ENCODE measurements at places on chromosomes 3 and 15.

DNA sequence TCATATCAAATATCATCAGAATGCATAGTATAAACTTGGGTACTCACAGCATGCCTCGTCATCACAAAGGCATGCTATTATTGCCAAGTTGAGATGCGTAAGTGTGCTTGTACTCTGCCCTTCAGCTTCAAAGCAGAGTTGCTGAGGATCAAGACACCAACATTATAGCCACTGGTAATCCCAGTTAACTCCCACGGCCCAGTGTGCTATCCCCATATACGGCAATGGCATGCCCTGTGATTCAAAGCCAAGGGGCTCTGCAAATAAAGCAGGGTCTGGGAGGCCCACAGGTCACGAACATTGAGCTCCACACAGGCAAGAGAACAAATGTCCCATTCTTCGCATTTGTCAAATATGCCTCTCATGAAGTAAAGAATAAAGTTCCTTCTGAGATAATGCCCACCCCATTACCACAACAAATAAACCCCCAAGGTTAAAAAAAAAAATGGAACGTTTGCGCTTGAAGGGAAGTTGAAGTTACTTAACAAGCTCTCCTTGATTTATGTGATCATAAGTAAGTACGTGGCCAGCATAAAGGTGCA, 298.1 kb upstream of the NECTIN3 start:
- peak; percentile 52 for DNase-seq

DNA sequence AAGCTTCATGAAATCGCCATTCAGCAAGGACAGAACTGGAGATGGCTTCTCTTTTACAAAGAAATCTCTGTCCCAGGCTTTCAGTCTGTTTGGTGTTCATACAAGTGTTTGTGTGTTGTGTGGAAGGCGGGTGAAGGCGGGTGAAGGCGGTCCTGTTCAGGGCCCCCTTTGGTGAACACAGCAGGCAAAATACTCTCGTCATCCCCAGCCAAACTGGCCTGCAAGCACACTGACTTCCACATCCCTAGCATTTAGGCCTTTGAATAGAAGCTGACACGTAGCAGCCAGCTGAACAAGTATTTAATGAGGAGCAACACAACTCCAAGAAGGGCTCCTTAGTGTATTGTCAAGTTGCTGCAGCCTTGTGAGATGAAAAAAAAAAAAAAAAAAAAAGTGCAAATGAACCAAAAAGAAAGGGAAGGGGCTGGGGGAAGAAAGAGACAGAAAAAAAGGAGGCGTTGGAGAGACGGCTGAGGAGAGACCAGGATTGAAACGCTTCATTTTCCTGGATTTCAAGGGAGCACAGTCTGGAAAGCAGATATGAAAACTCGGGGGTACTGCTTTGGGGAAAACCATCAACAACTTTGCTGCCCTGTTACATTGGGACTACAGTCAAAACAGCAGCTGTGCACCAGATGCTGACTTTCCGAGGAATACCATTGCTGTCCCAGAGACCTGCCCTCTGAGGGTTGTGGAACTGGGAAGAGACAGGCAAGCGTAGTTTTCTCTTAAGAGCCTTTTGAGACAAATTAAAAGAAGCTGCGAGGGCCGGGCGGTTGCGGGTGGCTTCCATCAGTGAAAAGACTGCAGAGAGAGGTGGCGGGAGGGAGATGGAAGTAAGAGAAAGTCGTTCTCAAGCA, 74.6 kb downstream of the TGFBR2 start:
- peak; percentile 48 for DNase-seq

GRCh38 chr15:61697796-61698195, 362.5 kb downstream of the VPS13C start:
- DNase-seq: no peak

- peak; percentile 26 for DNase-seq
Observed at GRCh38 chr3:11095932-11096265, 58.4 kb upstream of the HRH1 start.

GRCh38 chr15:95449230-95449628, 881.3 kb upstream of the NR2F2 start:
- DNase-seq: no peak

DNA sequence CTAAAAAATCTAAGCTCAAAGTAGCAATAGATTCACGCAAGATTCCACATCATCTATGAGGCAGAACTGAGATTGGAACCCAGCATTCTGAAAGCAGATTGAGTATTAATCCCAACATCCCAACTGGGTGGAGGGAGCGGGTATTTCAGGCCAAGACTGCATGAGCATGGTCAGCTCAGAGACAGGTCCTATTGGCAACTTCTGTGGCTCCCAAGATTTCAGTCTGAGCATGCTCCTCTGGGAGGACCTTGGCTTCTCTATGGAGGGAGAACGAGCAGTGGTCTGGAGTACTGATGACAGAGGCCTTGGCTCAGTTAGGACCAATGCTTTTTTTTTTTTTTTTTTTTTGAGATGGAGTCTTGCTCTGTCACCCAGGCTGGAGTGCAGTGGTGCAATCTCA, 4.0 kb upstream of the ITGA11 start:
- DNase-seq: no peak

GRCh38 chr15:57283774-57284503, 92.4 kb upstream of the CGNL1 start:
- DNase-seq: no peak

DNA sequence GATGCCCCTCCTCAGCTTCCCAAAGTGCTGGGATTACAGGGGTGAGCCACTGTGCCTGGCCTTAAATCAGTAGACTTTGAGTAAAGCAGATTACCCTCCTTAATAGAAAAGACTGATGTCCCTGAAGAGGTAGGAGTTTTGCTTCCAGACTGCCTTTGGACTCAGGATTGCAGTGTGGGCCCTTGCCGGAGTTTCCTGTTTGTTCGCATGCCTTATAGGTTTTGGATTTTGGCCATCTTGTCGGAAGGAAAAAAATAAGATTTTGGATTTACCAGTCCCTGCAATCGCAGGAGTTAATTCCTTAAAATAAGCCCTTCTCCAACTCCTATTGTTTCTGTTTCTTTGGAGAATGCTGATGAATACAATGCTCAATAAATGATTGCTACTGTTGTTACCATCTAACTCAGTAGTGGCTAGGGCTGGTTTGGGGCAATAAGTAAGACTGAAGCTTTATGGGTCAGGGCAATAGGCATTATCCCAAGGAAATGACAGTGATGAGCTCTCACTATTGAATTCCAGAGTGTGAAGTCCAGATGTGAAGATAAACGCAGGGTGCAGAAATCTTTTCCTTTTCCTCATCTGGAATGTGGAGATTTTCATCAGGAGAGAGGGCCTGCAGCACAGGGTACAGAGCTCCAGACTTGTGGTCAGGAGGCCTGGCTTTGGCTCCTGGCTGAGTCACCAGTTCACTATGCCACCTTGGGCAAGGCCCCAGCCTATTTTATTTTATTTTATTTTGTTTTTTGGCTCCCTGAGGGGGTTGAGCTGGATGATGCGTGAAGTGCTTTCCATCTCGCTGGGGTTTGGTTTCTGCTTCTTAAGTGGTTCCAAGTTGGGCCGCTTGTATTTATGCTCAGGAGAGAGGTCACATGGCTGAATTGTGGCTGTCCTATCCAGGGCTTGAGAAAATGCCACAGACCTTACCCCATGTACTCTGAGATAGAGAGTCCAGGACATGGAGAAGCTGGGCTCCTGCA, 25.3 kb downstream of the FOXL2 start:
- DNase-seq: peak; percentile 87

- DNase-seq: no peak
Observed at GRCh38 chr3:184496933-184497332, 64.7 kb upstream of the EPHB3 start.

DNA sequence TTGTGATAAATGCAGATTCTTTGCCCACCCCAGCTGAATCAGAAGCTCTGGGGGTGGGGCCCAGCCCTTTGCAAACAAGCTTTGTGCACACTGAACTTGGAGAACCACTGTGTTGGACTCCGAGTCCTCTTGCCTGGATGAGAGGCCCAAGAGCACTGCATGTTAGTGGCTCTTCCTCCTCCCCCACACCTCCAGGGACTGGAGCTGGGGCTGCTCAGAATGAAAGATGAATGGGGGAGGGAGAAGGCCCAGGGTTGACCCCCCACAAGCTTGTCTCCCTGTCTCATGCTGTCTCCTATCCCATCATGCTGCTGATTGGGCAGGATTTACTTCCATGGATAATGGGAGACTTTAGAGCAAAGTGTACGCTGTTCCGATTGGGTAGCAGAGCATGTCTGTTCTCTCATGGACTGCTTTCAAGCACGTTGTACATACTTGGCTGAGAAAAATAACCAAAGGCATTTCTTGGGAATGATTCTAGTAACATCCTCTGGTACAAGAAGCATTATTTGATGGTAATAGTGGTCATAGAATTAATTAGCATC, 99.6 kb downstream of the PGPEP1L start:
- no peak for DNase-seq

GRCh38 chr3:159668990-159669476, 319.6 kb upstream of the IL12A start:
- DNase-seq: peak; percentile 5

DNA sequence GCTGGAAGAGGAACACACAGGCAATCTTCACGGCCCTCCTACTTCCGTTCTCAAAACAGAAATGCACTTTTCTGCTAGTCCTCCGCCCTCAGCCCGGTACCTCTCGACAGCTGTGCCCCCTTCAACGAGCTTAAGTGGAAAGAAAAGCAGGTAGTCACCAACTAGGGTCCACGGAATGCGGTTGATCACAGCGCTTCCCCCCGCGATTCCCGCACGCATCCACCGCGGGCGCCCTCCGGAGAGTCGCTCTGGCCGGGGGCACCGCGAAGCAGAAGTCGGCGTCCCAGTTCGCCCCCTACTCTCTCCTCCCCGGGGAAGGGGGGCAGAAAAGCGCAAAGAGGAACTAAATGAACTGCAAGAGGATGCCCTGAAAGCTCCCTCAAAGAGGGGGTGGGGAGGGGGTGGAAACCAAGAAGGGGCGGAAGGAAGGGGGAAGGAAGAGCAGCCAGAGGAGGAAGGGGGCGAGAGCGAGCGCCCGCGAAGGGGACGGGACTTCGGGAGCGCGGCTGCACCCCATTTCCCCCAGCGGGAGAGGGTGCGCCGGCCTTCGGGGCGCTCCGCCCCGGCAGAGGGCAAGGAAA, 738 bp downstream of the ACAP2 start:
- peak; percentile 56 for DNase-seq

DNA sequence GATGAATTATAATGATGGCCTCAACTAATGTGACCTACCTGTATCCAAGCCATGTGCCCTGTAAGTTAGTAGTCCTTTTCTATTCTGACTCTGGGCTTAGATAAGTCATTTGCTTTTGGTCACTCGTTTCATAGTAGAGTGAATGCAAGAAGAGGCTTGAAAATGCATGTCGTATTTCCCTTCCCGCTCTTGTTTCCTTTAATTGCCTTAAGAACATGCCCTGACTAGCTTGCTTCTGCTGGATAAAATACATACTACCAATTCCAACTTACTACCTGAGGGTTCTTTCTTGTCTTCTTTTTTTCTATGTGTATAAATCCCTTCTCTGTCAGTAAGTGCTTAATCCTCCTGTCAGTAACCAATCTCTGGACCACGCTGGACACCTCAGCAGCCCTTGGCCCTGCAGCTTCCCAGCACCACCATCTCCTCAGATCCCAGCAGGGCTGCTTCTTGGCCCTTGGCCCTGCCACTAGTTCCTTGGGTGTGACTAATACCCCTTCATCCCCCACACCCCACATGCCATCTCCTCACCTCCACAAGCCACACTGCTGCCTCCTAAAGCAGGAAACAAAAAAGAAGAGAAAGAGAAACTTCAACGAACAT, 771.7 kb downstream of the IGSF11 start:
- DNase-seq: no peak

DNA sequence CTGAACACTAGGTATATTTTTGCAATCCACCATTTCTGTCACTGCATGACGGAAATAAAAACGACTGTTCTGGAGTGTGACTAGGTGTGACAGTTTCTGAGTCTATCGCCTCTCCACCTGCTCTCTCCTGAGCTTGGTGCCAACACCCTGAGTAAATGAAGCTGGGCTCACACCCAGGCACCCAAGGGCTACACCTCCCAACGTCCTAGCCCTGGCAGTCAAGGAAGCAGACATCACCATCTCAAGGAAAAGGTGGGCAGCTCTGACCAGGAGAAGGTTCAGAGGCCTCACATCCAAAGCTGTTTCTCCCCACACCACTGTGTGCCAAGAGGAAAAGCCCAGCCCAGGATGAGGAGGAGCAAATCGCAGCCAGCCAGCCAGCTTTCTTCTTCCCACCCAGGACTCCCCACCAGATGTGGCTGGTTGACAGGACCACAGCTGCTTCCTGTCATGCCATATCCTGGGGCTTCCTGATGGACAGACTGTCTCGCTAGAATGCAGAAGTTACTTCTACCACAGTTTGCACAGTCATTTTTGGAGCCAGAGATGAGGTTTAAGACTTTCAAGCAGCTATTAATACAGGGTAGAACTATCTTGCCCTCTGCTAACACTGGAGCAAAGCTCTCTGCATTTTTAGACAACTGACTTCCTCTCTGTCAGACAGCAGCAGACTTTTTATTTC, 3.3 kb downstream of the SCAMP2 start:
- DNase-seq: no peak

- DNase-seq: no peak
Observed at GRCh38 chr3:10557250-10557649, 51.9 kb upstream of the ATP2B2 start.

DNA sequence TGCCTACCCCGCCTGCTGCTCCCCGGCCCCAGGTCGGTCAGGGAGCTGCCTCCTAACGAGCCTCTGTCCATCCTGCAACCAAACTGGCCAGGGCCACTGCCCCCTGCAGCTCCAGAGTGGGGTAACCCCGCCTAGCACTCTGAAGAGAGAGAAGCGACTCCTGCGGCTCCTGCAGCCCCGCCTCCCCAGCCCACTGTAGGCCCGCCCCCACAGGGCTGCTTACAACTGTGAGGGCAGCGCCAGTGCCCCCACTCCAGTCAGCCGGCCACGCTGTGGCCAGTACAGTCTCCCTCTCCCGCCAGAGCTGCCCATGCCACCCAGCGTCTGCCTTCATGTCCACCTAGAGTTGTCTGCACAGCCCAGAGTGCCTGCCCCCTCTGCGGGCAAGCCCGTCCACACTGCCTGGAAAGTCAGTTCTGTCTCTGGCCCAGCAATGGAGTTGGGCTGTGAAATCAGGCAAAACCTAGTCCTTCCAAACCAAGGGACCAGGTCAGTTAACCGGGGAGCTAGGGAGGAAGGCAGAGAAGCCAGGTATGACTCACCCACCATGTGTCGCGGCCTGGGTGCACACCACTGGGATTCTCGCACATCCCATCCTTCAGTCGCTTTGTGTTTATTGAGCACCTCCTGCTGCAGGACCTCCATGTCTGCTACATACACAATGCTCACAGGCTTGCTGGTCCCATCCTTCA, 2.4 kb downstream of the UCN2 start:
- DNase-seq: peak; percentile 80

GRCh38 chr15:65824941-65825544, 33.0 kb upstream of the DENND4A start:
- DNase-seq: peak; percentile 20

DNA sequence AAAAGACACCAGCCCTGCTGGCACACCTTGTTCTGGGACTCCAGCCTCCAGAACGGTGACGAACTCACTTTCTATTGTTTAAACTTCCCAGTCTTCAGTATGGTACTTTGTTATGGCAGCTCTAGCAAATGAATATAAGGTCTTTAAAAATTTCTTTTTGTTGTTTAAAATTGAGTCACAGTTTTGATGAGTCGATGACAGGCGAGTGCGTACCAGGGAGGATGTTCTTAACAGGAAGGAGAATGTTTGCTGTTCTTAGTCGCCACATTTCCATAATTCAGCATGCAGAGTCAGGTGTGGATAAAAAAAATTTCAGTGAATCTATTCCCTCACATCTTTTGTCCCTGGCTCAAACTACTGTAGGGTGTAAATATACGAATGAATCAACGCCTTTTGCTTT, 12.4 kb downstream of the DNASE1L3 start:
- DNase-seq: no peak

Data from astrocyte of the hippocampus (primary cell).